ENCODE measurements at places on chromosomes 2 and 18.

- no peak for DNase-seq
Observed at GRCh38 chr2:16818203-16818556, 152.5 kb upstream of the CYRIA start.

GRCh38 chr18:67510831-67511230 is 5.7 kb downstream of the DSEL start:
- no peak for DNase-seq

GRCh38 chr2:201887773-201888425 is 81.6 kb downstream of the CDK15 start:
- DNase-seq: no peak

DNA sequence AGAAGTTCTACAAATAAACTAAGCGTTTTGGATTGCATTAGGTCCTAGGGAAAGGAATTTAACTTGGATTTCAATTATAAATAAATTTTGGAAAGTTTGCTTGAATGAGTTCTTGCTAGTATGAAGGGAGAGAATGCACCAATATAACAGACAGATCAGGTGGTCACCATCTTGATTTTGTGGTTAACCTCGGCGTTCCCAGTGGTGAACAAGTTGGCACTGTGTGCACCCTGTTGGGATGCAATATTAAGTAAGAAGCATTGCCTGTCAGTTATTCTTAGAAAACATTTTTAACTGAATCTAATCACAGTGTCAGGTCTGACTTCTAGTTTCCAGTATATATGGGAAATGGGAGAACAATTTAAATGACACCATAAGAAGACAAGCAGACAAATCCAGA is 673.4 kb downstream of the SLC4A3 start:
- DNase-seq: no peak

DNA sequence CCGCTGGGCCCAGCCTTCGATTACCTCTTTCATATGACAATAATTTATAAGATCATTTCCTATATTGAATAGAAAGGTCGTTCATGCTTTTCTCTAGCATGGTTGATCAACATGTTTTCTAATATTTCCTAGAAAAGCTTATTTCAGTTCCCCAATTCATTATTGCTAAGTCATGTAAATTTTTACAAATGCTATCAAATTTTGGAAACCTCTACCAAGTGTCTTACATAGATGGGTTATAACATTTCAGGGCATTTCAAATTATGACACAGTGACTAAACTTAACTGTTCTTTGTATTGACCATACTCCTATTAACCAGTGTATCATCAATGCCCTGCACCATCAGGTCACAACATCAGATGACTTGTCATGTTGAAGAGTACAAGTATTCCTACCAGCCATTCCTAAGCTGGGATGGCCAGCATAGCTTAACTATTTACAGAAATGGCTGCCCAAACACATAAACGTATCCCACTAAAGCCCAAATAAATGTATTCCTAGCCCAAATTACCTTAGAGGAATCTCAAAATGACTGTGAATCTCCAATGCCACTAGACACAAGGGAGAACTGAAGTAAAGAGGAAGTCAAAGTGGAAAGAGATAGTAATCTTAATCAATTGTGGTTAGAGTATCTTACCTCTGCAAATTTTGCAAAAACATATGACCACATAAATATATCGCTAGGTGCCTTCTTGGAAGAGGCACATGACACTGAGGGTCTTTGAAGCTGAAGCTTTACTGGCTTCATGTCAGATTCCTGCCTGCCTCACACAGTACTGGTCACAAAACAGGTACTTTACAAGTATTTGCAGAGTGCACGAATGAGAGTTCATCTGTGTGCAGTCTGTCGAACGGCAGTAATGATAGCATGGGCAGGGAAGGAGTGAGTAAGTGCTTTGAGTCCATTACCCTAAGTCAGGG is 87.3 kb upstream of the TLK1 start:
- no peak for DNase-seq

DNA sequence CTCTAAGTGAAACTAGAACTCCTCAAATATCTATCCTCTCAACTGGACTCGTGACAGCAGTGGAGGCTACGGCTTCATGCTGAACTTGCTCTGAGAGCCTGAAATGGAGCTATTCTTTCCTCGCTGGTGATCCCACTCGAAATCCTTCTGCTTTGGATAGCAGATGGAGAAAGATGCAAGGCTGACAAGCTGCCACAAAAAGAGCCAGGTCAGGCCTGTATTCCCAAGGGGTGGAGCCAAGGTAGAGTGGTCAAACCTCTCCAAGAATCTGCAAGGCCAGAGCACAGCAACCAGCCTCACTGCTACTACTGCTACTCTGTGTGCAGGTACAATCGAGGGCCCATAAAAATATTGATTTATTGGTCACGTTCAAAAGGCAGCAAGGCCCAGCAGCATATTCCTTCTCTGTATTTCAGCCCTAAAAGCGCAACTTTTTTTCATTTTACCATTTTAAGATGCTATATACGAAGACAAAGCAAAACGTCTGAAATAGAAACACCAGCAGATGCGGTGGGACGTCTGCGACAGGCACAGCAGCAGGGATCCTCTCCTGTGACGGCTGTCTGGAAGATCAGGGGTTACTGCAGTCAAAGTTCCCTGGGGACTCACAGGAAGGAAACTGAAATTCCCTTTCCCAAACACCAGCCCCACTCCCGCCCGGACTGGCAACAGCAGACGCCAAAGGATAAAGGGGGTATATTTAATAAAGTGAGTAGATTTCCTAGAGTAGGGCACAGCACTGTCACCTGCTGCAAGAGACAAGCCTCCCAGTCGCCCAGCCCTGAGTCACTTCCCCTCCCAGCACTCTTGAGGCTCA is 2.4 kb downstream of the SPRED2 start:
- no peak for DNase-seq

DNA sequence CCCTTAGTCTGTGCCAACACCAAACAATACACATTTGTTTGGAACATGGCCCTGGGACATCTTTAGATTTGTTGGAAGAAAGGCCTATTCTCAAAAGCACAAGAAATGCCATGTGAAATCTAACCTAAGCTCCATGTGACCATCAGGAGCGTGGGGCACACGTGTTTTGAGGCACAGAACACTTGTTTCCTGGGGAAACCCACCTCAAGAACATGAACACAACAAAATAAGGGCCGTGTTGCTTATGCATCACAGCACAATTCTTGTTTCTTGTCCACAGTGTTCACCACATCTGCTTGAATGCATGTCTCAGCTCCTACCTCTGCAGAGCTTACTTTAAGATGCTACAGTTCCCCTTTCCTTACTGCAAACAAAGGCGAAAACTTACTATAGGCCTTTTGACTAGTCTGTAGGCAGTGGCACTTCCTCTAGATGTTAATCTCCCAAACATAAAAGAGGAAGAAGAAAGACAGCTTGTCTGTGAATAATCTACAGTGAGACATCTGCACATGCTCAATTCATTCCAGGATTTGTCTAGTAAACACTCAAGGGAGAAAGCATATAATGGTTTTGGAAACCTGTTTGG is 165.0 kb downstream of the ANKRD44 start:
- DNase-seq: no peak

- no peak for DNase-seq
Observed at GRCh38 chr18:71831039-71831438, 713.1 kb downstream of the CBLN2 start.

DNA sequence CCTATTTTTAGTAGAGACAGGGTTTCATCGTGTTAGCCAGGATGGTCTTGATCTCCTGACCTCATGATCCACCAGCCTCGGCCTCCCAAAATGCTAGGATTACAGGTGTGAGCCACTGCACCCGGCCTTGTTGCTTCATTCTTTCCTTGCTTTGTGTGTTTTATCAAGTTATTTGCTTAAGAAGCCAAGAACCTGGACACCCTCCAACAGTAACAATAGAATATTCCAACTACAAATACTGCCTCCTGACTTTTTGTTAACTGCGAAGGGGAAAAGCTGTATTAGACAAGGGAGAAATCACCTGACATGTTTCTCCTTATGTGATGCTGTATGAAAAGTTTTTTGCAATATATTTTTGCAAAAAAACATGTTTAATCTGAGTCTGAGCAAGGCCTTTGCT is 297.2 kb downstream of the NCKAP5 start:
- DNase-seq: no peak

GRCh38 chr2:177658309-177658708 is 265.7 kb downstream of the AGPS start:
- no peak for DNase-seq
